GM23248 (cell line): ENCODE measurements at places on chromosomes 11 and 22. TPM values are rescaled to one million over a fixed set of nuclear protein-coding genes. Genes with fewer than 3 reads are reported as not detected.

- DNase-seq = no peak
These were observed 15.8 kb upstream of the ZC3H12C start for GRCh38 chr11:110077346-110077745.

GRCh38 chr11:129131316-129131715, 60.8 kb downstream of the ARHGAP32 start:
- no peak for DNase-seq

DNA sequence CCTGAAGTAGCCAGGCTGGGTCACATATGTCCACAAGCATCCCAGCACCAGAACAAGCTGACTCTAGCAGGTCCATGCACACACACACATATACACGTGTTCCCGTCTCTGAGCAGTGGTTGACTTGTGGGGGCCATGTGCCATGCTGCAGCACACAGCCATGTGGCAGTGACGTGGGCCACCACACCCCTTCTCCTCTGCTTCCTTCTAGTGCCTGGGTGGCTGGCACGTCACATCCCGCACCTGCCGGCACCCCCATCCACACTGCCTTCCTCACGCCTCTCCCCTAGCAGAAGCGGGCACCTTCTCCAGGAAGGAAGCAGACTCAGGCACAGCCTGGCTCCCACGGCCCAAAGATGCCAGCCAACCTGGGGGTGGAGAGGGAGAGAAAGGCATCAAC, 9.5 kb downstream of the SYT7 start:
- DNase-seq = no peak

- peak; percentile 34 for DNase-seq
These were observed 2.5 kb downstream of the KRTAP5-4 start for GRCh38 chr11:1619449-1619848.

GRCh38 chr22:50471197-50471847, 3.5 kb downstream of the SBF1 start:
- no peak for DNase-seq

DNA sequence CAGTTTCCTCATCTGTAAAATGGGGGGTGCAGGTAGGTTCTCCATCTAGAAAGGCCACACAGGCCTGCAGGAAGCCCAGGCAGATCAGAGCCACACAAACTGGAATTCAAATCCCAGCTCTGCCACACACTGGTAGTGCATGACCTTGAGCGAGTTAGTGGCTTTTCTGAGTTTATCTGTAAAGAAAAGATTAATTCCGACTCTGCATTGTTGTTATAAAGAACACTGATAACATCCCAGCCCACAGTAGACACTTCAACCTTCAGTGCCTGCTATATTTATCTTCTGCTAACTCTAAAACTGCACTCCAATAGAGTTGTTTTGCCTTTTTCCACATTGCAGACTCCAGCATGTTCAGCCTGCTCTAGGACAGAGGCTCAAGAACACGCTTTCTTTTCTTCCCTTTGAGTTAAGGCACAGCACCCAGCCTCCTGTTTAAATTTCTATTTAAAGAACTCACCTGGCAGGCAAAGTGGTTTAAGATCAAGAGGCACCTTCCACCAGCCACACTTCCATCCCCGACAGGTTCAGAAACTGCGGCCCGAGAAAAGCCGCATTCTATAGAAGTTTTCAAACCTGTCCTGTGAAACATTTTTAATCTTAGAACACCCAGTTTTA, 133.9 kb downstream of the PLEKHA7 start:
- no peak for DNase-seq

DNA sequence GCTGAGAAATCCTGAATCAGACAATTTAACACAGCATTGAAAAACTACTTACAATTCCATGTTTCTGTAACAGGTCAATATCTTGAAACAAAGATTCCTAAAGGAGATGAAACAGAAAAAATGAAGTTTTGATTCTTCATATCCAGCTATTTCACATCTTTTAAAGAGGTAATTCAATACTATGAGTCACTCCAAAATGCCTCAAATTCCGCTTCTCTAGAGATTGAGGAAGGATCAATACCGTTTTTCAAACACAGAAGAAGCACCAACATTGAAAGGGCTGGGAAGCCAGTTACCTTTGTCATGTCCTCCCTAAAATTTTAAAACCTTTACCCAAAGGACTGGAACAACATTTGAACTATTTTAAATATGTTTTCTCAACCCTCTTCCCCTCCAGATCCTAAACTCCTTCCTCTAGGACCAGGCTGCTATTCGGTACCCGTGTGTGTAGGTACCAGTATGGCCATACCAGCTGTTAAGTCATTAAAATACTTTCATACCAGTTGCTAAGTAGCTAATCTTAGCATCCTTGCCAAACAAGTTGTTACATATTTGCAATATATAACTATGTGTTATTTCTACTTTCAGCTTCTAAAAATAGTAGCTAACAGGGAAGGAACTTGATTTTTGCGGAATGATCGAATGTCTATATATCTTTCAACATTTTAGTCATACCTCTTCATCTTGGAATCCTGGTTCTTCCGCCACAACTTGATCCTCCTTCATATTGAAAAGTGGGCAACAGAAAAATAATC, 2.3 kb downstream of the DMC1 start:
- DNase-seq = no peak

GRCh38 chr11:124339396-124340141, 19.6 kb upstream of the OR8D2 start:
- DNase-seq = no peak

- no peak for DNase-seq
These were observed 91.2 kb downstream of the GRIA4 start for GRCh38 chr11:105701098-105701497.

DNA sequence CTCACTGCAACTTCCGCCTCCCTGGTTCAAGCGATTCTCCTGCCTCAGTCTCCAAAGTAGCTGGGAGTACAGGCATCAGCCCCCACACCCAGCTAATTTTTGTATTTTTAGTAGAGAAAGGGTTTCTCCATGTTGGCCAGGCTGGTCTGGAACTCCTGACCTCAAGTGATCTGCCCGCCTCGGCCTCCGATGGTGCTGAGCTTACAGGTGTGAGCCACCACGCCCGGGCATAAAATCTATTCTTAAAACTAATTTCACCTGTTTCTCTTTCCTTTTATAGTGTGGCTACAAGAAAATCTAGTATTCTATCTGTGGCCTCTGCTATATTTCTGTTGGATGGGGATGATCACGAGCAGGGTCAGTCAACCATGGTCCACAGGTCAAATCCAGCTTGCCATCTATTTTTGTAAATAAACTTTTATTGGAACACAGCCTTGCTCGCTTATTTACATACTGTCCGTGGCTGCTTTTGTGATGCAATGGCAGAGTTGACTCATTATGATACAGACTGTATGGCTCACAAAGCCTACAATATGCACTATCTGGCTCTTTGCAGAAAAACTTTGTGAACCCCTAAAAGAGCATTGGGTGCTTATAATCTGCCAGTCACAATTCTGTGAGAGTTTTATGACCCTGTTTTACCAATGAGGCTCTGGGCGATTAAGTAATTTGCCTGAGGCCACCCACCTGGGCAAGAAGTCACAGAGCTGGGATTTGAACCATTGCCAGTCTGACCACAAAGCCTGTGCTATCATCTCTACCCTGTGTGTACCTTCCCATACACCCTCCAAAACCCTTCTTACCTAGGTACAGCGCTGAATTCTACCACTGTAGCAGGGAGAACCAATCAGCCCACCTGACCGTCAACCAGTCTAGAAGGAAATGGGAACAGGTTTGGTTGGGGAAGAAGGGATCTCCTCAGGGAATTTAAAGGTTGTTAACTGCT, 28.3 kb downstream of the SLC1A2 start:
- peak; percentile 89 for DNase-seq

DNA sequence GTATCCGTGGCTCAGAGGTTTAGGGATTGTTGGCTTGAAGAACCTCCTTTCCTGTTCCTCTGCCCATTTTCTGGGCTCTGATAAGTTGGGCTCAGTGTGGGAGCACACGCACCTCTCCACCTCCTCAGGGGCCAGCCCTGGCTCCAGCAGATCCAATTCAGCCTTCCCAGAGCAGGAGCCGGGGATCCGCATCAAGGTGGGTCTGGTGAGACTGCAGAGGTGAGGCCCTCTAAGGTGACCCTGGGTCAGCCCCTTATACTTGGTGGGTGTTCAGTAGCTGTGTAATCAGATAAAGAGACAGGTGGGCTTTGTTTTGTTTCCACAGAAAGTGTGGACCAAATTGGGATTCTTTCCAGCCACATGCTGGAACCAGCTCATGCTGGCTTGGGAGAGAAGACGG, 1466.0 kb downstream of the TBC1D22A start:
- no peak for DNase-seq

GRCh38 chr11:82105331-82105998, 628.2 kb downstream of the FAM181B start:
- peak; percentile 9 for DNase-seq

DNA sequence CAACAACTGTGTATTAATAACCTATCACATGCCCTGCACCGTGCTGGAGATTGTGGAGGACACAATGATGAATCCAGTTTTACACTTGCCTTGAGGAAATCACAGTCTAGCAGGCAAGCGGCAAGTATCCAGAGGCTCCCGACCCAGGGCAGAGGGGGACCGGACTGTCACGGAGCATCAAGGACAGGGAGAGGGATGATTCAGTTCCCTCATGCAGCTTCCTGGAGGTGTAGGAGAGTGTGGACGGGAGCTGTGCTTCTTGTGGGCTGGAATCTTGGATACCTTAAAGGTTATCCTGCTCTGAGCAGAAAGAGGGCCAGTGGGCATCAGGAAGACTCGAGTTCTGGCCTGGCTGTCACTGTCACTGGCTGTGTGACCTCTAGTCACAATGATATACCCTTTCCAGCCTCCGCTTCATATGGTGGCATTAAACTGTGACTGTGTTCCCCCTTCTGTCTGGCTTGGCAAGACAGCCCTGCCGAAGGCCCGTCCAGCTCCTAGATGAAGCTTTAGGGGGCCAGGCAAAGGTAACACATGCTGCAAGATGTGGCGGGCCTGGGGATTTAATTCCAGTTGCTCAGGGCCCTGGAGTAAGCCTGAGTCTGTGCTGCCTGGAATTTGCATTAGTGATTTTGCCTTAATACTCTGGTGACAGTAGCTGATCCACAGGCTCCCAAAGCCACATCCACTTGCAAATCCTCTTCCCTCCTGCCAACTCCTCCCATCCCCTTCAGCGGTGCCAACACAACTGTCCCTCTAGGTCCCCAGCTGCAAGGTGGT, 162.8 kb downstream of the DSCAML1 start:
- DNase-seq = no peak

GRCh38 chr11:109304159-109304558, 117.8 kb upstream of the C11orf87 start:
- DNase-seq = peak; percentile 25

DNA sequence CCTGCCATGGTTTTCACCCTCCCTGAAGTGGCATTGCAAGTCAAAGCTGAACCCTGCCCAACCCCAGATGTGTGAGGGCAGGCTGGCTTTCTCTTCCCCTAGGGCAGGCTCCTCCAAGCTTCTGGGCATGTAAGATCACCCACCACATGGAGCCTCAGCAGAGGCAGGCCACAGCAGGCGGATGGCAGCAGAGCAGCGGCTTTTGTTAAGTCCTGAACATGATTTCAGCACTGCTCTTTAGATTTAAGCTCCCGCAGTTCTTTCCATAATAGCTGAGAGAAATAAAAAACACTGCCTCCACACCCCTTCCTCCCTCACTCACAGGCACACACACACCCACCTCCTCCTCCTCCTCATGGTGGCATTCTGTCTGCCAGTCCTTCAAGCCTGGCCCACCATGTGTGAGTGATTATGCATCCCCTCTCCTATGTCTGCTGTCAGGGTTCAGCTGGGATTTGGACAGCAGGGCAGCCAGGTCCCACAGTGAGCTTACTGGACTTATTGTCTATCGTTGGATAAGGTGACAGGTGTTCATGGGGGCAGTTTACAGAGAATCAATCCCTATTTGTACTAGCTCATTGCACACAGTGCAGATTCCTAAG, 5.0 kb upstream of the NTM start:
- no peak for DNase-seq

DNA sequence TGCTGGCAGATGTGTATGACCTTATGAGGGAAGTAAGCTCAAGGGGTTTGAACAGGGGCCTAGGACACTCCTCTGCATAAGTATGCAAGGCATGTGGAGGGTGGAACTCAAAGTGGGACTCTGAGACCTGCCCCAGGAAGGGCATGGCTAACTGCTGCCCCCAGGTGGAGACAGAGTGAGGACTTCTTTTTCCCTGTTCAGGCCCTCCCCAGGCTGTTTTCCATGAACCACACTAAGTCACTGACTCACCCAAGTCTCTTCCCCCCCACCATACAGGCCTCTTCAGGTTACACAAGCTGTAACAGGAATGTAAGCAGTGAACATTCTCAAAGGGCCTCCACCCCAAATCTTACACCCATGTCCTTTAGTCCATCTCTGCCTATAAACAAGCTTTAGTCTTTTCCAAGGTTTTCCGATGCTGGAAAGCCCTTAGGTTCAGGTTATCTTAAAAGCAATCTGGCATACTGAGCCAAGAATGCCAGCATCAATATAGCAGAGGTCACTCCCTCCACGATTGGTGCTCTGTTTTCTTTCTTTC, 13.1 kb downstream of the EEF1G start:
- peak; percentile 98 for DNase-seq

MIAT gene
- total RNA-seq = 0.43 and 0.63 TPM in 2 replicates

LRRN4CL gene
- total RNA-seq = 6.9 and 12.3 TPM in 2 replicates

SEC14L2 gene
- total RNA-seq = 41.9 and 54.6 TPM in 2 replicates

BEST1 gene
- 4.7 and 5.1 TPM in 2 replicates for total RNA-seq

CRYBB3 gene
- not detected in 2 replicates for total RNA-seq

SMIM35 gene
- not detected in 2 replicates for total RNA-seq

CDC42EP2 gene
- 32.1 and 32.6 TPM in 2 replicates for total RNA-seq

RFPL1 gene
- total RNA-seq = not detected in 2 replicates

APOBEC3F gene
- total RNA-seq = 0.51 and 10.1 TPM in 2 replicates

MMP1 gene
- 53.2 and 68.3 TPM in 2 replicates for total RNA-seq

CHST1 gene
- total RNA-seq = not detected in 2 replicates
